ENCODE measurements at places on chromosomes 2 and 18.

- no peak for DNase-seq
Observed at GRCh38 chr18:35241448-35241804, 592 bp downstream of the ZNF397 start.

DNA sequence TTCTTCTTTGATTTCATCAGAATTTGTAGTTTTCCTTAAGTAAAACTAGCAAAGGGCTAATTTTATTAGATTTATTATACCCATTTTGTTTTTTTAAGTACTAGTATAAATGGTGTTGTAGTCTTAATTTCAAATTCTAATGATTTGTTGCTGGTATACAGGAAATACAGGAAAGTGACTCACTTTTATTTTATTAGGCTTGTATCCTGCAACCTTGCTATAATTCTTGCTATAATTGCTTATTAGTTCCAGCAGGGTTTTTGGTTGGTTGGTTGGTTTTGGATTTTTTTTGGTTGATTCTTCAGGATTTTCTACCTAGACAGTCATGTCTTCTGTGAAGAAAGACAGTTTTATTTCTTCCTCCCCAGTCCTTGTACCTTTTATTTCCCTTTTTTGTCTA lies 110.6 kb upstream of the IL1R2 start:
- DNase-seq, result no peak

DNA sequence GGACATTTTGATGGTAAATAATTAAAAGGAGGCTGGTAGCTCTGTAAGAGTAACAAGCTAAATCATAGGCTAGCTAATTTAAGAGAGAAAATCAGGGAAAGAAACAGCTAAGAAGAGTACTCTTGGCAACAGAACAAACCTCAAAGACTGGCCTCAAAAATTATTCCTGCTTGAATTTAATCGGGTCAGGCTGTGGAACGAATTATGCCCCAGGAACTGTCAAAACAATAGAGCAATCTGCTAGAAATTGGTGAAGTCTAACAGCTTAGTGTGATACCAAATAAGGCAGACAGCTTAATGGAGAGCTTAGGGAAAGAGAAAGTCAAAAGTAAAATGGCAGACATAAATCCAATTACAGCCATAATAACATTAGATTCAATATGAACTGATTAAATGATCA lies 215.7 kb downstream of the MREG start:
- no peak for DNase-seq

- DNase-seq, result no peak
Observed at GRCh38 chr2:30308280-30308679, 76.9 kb downstream of the LBH start.

- no peak for DNase-seq
Observed at GRCh38 chr2:229931241-229931640, 8.9 kb downstream of the FBXO36 start.

DNA sequence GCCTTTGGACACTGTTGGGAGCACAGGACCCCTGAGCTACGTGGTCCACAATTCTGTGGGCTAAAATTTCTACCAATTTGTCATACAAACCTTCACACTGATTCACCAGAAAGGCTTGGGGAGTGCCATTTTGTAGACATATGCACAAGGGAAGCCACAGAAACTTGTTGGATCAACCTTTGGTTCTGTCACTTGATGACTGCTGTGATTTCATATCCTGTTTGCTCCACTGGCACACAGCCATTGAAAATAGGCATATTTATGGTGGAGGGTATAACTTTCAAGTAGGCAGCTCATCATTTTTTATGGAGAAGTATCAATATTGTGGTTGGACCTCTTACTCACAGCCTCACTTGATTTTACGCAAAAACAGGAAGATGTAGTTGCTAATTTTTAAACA lies 10.5 kb downstream of the NAPG start:
- DNase-seq, result no peak

DNA sequence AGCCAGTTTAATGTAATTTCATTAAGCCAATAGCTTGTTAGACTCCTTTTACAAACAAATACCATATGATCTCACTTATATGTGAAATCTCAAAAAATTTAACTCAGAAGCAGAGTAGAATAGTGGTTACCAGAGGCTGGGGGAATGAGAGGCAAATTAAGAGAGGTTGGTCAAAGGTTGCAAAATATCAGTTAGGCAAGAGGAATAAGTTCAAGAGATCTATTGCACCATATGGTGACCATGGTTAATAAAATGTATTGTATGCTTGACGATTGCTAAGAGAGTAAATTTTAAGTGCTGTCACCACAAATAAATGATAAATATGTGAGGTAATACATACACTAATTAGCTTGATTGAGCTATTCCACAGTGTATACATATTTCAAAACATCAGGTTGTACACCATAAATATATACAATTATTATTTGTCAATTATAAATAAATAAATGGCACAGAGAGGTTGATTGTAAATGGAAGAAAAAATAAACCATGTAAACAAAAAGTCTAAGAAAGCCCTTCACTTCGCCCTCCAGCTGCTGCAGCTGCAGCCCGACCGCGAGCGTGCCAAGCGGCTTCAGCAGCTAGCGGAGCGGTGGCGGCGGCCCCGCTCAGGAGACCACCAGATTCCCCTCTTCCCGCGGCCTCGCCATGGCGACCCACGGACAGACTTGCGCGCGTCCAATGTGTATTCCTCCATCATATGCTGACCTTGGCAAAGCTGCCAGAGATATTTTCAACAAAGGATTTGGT lies 23.0 kb upstream of the ACTR2 start:
- DNase-seq, result no peak

DNA sequence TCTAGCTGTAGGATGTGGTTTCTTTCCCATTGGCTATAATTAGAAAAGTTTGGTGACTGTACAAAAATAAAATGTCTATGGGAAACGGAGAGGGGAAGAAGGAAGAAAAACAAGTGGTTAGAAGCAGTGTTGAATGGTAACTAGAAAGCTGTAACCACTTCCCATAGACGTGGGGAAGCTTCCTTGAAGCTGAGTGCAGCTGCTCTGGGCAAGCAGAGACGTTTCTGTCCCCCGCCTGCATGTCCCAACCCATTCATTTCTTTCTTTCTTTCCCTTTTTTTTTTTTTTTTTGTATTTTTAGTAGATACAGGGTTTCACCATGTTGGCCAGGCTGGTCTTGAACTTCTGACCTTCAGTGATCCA lies 367.8 kb upstream of the HS6ST1 start:
- no peak for DNase-seq

- DNase-seq, result no peak
Observed at GRCh38 chr2:118850168-118850900, 2.9 kb upstream of the EN1 start.

GRCh38 chr18:50170004-50170403 lies 24.9 kb downstream of the MYO5B start:
- DNase-seq, result no peak

- DNase-seq, result peak; percentile 44
Observed at GRCh38 chr18:71327850-71328249, 1039.0 kb downstream of the SOCS6 start.

GRCh38 chr2:47088371-47089082 lies 66.6 kb downstream of the STPG4 start:
- DNase-seq, result no peak

GRCh38 chr2:109721135-109721534 lies 73.0 kb upstream of the RGPD5 start:
- no peak for DNase-seq

GRCh38 chr2:163155279-163155883 lies 316.8 kb upstream of the KCNH7 start:
- peak; percentile 7 for DNase-seq

DNA sequence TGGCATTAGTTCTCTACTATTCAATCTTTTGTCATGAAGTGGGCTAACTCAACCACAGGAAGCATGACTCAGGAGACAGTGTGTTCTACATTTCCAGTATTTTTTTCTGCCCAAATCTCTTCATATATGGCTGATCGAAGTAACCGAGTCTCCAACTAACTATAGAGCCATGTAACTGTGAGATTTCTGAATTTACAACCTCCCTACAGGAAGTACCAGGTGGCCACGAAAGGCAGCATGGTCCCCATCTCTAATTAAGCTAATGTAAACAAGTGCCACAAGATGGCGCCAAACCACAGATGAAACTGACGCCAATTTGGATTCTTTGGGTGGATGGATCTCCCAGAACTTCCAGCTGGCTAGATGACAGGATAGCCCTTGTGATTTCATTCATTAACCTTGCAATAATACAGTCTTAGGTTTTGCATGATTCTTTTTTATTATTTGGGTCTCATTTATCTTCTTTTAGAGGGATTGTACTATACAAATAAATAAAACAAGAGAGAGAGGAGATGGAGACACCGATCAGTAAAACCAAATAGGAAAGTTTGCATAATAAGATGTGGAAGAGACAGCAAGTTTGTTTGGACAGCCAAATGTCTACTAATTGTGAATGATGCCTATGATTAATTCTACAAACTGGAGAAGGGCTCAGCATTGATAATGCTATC lies 18.3 kb upstream of the ARHGAP15 start:
- peak; percentile 62 for DNase-seq

GRCh38 chr2:109105113-109105512 lies 23.9 kb upstream of the SH3RF3 start:
- DNase-seq, result no peak

GRCh38 chr2:174263997-174264396 lies 15.7 kb upstream of the OLA1 start:
- no peak for DNase-seq

- peak; percentile 69 for DNase-seq
Observed at GRCh38 chr18:3526421-3527354, 76.7 kb downstream of the TGIF1 start.

GRCh38 chr2:223196331-223196730 lies 144.3 kb downstream of the KCNE4 start:
- no peak for DNase-seq

DNA sequence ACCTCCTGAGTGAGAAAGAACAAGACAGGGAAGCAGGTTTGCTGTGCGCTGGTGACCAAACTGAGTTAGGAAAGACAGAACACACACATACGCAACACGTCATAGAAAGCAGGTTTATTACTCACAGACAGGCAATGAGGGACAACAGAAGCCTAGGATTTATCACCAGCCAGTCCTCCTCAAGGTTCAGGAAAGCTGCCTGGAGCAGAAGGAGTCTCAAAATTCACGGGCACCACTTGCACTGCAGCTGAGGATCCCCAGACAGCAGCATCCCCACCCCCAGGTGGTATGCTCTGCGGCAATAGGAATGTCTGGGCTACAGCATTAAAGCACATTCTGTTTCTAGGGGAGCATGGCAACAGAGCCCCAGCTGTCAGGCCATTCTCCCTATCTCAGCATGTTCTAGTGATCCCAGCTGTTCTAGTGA lies 284.4 kb upstream of the RGPD4 start:
- DNase-seq, result no peak

Measured in NCI-H1105 (cell line).